ENCODE measurements at places on chromosomes 16 and 17.

DNA sequence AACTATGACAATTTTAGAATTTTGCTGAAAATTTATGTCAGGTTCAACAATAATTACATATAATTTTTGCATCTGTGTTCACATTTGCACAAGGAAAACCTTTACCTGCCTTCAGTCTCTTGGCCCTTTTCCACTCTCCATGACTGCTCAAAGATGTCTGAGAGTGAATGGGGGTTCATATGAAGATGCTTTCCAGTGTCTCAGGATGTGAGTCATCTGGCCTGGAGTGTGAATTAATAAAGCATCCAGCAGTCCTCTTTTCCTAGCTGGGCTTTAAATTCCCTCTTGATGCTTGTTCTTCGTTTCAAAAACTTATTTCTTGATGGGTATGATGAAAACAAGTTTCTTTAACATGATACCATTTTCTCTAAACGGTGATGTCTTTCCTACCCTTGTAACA is 99.9 kb downstream of the CDK5R1 start:
- no peak for DNase-seq

DNA sequence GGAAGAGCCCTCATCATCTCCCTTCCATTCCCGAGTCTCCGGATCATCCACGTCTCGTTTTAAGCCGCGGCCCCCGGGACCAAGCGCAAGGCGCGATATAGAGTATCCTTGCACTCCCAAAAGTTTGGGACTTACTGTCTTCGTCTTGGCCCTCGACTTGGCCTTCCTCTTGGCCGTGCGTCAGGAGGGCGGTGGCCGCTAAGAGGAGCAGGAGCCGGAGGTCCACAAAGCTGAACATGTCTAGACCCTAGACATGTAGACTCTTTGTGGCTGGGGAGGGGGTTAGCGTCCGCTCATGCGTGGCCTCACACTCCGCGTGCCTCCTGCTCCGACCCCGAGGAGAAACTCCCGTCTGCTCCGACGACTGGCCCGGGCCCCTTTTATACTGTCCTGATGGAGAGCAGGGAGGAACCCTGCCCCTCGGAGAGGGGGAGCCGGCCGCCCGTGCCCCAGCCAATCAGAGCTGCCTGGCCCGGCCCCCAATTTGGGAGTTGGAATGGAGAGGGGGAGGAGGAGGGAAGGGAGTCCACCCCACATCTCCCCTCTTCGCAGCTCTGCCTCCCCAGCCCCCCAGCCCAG is at the start of gene COL1A1:
Gene COL1A1, minus strand, starts transcription at position 356 of the 579 bp plus-strand sequence. Its CDS starts 118 bp downstream, at position 238.
- DNase-seq, result no peak

- DNase-seq, result no peak
Measured at GRCh38 chr17:73760439-73760758, 116.2 kb upstream of the SDK2 start.

DNA sequence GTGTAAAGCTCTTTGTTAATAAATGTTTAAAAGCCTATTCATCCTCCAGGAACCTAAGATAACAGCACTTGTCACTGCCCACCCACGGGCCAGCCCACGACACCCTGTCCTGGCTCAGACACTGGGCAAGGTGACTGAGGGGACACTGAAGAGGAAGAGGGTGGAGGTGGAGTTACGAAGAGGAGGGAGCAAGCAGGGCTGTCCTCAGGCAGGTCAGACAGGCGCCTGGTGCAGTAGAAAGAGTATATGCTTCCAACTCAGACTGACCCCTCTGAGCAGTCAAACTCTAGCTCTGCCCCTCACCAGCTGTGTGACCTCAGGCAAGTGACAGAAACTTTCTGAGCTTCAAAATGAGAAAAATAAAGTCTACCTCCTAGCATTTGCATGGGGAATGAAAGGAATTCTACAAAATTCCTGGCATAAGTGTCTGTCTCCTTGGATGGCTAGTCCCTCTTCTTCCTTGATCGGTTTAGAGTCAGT is 22.8 kb downstream of the TEX2 start:
- DNase-seq, result no peak

- DNase-seq, result no peak
Measured at GRCh38 chr16:104355-104754, 26.3 kb downstream of the MPG start.

DNA sequence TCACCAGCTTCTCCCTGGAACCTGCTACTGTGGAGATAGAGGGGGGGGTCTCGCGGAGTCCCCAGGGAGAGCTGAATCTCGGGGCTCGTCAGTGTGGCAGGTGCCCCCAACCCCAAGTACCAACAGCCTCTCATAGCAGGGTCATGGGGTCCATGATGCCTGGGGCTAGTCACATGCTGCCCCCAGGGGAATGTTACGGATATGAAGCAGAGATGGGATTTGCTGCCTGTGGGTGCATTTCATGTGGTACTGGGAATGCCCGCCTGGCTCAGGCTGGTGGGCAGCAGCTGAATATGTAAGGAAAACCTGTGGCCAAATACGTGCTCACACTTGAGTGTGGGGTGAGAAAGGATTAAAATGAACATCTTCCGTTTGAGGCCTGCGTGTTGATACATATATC is 49.4 kb downstream of the MEAK7 start:
- DNase-seq, result no peak

DNA sequence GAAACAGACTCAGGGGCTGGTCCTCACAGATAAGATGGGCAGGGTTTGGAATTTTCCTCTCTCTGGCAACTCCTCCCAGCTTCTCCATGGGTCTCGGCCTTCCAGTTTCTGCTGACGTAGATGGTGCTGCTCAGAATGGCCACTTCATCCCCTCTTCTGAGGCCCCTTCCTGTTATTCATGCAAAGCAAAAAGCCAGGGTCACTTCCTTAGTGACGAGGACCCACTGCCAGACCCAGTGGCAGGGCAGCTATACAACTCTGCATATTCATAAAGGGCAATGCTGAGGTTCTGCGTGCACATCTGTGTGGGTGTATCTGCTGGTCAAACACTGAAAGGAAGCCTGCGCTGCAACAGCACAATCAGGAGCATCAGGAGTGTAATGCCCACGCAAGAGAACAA is 108.8 kb downstream of the WSCD1 start:
- DNase-seq, result no peak

DNA sequence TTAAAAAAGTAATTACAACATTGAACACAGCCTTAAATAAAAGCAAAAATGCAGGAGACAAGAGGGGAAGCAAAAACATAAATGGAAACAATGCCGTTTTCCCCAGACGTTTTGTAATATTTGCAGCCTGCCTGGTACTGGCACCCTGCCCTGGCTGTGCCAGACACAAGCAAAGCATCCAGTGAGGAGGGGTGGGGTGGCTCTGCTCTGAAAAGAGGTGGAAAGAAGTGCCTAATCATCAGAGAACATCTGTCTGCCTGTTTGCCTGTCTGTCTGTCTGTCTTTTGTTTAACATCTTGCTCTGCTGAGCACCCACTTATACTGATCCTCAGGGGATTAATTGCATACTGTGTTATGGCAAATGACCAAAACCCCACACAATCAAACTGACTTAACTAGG is 62.7 kb downstream of the C16orf82 start:
- no peak for DNase-seq

DNA sequence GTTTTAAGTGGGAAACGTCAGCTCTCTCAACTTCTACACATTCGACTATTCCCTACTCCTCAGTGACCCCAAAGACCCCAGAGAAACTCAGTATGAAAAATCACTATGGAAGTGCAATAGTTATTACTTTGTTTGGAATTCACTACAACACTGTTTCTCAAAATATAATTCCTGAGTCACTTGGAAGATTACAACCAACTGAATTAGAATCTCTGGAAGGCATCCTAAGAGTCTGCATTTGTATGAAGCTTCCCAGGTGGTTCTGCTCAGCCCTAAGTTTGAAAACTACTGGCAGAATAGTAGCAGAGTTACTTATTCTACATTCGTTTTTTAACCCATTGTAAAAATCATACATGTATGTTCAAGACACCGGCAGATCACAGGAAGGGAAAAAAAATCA is 525.6 kb downstream of the MAF start:
- DNase-seq, result no peak

DNA sequence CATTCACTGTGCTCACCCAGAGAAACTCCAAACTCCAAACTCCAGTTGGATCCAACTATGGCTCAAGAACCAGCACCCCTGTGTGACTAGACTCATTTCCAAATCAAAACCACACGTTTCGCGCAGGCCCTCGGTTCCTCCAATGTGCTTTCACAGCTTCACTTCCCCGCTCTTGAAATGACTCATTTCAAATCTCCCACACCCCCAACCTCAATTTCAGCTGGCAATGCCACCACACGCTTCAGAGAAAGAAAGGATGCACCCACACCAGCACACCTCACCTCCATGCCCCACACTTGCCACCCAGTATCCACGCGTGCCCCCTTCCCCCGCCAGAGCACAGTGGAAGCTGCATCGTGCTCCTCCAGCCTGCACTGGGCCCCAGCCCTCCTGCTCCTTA is 9.0 kb downstream of the TMEM92 start:
- DNase-seq, result no peak

GRCh38 chr16:20001856-20002707 is 71.6 kb downstream of the GPR139 start:
- DNase-seq, result no peak

GRCh38 chr16:85422632-85423550 is 190.2 kb upstream of the GSE1 start:
- DNase-seq, result no peak

DNA sequence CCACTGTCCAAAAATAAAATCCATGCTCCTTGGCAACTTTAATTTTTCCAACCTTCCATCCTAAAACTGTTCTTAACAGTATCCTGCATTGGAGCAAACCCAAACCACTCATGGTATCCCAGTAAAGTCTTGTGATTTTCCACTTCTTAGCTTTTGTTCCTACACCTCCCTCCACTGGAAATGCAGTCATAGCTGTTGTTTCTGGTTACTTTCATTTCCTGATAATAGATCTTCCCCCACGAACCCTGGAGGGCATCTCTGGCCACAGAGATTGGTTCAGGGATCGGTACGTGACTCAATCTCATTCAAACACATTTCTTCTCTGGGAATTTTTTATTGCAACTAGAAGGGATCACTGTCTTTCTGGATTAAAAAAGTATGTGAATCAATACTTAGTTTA is 276.0 kb downstream of the GRIN2A start:
- DNase-seq, result no peak

GRCh38 chr16:58741166-58741565 is 7.0 kb upstream of the GOT2 start:
- DNase-seq, result no peak

GRCh38 chr17:58970609-58971450 is 135.8 kb downstream of the TRIM37 start:
- DNase-seq, result no peak

DNA sequence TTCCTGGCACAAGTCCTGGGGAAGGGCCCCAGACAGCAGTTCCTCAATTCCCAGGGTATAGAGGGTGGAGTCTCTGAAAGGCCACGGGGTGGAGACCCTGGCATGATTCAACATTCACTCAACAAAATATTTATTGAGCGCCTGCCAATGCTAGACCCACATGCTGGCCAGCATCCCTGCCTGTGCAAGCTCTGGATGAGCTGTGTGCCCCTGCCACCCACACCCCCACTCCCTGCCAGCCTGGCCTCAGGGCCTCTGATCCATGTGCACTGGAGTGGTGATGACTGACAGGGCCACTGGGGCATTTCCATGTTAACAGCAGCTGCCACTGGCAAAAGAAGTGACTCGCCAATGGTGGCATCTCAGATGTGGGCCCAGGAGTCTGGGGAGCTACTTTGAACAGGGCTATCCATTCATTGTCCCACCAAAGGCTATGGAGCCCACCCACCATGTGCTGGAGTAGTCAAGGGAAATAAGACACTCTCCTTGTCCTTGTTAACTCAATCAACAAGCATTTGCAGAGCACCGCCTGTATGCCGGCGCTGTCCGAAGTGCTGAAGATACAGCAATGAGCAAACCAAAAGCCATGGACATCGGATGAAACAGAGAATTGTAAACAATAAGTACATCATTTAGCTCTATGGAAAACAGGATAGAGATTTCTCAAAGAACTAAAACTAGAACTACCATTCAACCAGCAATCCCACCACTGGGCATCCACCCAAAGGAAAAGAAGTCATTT is 3.0 kb upstream of the PRSS22 start:
- no peak for DNase-seq

GRCh38 chr17:55056526-55056925 is 88.0 kb downstream of the STXBP4 start:
- peak; percentile 33 for DNase-seq

- DNase-seq, result no peak
Measured at GRCh38 chr17:66493283-66494019, 191.0 kb downstream of the PRKCA start.

GRCh38 chr17:74864866-74865395 is 5.2 kb upstream of the GRIN2C start:
- peak; percentile 90 for DNase-seq

GRCh38 chr17:70072546-70073309 is 2.3 kb upstream of the KCNJ16 start:
- no peak for DNase-seq

DNA sequence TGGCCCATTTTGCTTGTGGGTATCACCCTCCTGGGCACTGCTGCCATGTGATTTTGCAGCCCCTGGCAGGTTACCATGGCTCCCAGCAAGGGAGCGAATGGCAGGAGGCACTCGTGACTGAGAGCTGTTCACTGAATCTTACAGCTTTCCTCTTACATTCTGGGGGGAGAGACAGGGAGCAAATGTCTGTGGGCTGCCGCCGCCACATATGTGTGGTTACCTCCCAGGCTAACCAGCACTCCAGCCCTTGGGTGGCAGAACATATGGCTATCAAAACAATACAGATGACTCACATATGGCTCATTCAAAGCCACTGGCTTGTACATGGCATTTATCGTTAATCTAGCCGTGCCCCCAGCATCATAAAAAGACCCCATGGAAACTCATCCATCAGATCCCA is 19.8 kb downstream of the GTF3C1 start:
- DNase-seq, result no peak

DNA sequence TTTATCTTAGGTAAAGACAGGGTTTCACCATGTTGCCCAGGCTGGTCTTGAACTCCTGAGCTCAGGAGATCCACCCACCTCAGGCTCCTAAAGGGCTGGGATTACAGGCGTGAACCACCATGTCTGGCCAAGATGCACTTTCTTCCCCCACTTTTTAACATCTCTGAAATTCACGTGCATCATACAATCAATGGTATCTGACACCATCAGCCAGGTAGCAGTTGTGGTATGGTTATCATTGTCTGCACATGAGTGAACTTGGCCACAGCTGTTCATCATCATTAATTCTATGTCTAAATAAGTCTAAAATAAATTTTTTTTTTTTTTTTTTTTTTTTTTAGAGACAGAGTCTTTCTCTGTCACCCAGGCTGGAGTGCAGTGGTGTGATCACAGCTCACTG is 34.2 kb upstream of the MYLK3 start:
- DNase-seq, result no peak

- no peak for DNase-seq
Measured at GRCh38 chr16:53153130-53153529, 98.3 kb downstream of the CHD9 start.

Data from D341Med (cell line).